ENCODE measurements at places on chromosomes 5 and 9.

- no peak for DNase-seq
Observed at GRCh38 chr5:61678966-61679365, 346.9 kb downstream of the ZSWIM6 start.

- DNase-seq: no peak
Observed at GRCh38 chr9:106112935-106113334, 418.6 kb downstream of the TMEM38B start.

DNA sequence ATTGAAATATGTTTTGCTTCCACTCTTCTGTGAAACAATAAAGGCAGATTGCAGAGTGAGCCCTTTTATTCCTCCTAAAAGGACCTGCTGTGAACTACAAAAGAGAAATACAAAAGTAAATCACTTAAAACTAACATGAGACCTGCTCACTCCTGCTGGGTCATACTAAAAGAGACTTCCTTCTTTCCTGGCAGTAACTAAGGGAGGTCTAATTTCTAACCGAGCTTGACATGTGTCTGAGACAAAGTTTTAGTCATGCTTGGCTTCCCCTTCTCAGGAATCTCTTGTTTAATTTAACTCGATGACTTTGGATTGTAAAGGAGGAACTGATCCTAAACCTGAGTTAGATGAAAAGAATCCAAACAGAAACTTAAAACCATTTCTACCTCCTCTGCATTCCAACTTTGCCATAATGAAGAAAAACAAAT is 86.4 kb upstream of the CDH6 start:
- DNase-seq: no peak

GRCh38 chr5:68227532-68228160 is 12.1 kb downstream of the PIK3R1 start:
- DNase-seq: no peak

GRCh38 chr5:150846654-150847333 is 473 bp downstream of the IRGM start:
- no peak for DNase-seq

GRCh38 chr5:123429993-123430392 is 6.8 kb upstream of the CEP120 start:
- DNase-seq: no peak
